ENCODE measurements at places on chromosomes 3 and 15. TPM values are rescaled to one million over a fixed set of nuclear protein-coding genes. Genes with fewer than 3 reads are reported as not detected.

The EPM2AIP1 gene
- 7.8 TPM for total RNA-seq

The KCNAB1 gene
- not detected for total RNA-seq

The CFAP91 gene
- 0.34 TPM for total RNA-seq

The CLDN16 gene
- total RNA-seq = 0.08 TPM

The MEX3B gene
- 20.4 TPM for total RNA-seq

The MAP1A gene
- total RNA-seq = 37.3 TPM

The CAND2 gene
- 1.5 TPM for total RNA-seq

The ANP32A gene
- total RNA-seq = 91.2 TPM

The PAQR5 gene
- total RNA-seq = 10.5 TPM

The TMEM40 gene
- total RNA-seq = not detected

The BAHD1 gene
- total RNA-seq = 11.4 TPM

The CPLX3 gene
- total RNA-seq = not detected

The TRPM1 gene
- total RNA-seq = 0.08 TPM

The PLS1 gene
- 5.2 TPM for total RNA-seq

The KLHL40 gene
- not detected for total RNA-seq

Data from SJSA1 (cell line).